ENCODE measurements at places on chromosomes 1 and 21.

- DNase-seq = no peak
These were observed 22.3 kb downstream of the PABPC4 start for GRCh38 chr1:39554277-39554676.

- DNase-seq = no peak
These were observed 52.1 kb upstream of the LAPTM5 start for GRCh38 chr1:30809514-30810263.

- DNase-seq = no peak
These were observed 270.9 kb downstream of the LMO4 start for GRCh38 chr1:87599569-87599968.

- no peak for DNase-seq
These were observed at the start of gene HSD11B1 for GRCh38 chr1:209704584-209704983. HSD11B1 (plus strand) TSS chr1:209704846; CDS start chr1:209704943, 97 bp downstream.

- DNase-seq = no peak
These were observed 7.3 kb downstream of the OR2M5 start for GRCh38 chr1:248152056-248152827.

DNA sequence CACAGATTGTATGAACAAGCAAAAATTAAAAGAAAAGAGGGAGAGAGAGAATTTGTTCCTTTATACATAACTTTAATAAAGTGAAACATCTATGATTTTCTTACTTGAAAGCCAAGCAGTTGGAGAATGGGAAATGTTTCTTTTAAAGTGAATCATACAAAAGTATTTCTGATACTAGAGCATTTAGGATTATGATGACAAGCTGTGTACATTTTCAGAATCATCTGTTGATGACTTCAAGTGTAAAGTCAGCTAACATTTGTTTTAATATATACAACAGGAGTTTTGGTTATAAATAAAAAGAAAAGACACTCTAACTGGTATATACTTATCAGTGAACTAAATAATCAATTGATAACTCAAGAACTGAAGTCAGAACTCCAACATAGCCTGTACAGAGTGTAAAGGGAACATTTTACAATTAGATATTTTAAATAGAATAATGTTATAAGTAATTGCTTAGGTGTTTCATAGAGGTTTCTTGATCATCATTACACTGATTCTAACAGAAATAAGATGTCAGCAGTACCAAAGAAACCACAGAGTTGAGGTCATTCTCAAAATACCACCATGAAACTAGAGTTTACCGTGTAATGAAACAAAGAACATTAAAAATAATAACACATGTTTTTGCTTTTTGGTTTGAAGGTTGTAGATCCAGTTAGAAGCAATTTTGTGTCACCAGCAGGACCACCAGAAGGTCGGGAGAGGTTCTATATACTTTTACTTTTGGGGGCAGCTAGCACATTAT lies 103.4 kb downstream of the COL24A1 start:
- DNase-seq = no peak

GRCh38 chr1:61138921-61139774 lies 56.8 kb downstream of the NFIA start:
- DNase-seq = no peak

DNA sequence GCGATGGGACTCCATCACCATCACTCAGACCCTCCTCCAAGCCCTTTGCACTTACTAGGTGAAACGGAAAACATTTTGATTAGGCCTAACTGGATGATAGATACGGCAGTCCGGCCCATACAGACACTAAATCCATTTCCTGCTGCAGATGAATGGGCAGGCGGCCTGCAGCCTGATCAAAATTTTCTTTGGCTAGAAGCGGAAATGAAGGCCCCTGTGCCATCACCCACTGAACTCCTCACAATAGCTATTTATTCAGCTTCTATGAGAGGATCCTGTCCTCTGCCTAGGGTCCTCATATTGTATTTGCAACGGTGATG lies 200.5 kb downstream of the OMA1 start:
- no peak for DNase-seq

DNA sequence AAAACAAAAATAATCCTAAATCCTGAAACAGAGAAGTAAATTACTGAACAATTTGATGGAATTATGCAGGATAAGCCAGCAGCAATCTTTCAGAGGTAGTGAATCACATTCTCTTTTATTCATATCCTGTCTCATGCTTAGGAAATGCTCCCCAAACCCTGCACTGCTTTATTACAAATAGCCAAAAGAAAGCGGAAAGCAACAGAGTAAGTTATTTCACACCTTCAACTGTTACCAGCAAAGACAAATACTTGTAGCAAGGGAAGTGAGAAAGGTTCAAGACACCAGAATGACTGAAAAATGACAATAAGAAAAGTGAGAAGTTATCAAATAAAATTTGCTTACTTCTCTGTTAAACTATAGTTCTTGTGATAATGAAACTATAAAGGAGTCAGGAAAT lies 6.2 kb downstream of the ZRANB2 start:
- no peak for DNase-seq

GRCh38 chr1:95641386-95641785 lies 407.4 kb downstream of the RWDD3 start:
- DNase-seq = no peak

DNA sequence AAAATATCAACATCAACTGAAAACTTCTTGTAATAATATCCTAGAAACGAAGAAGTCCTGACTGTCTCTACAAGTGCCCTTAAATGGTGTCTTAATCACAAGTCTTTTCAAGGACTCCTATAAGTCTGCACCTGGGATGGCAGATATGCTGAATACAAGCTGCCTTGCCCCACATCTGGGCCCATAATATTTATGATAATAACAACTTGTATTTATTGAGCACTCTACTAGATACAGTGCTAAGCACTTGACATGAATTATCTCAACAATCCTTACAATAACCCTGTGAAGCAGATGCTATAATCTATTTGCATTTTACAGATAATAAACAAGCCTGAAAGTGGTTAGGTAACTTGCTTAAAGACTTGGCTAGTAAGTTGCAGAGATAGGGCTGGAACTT lies 78.0 kb upstream of the ZNF648 start:
- DNase-seq = no peak

- no peak for DNase-seq
These were observed 169.7 kb downstream of the ATG4C start for GRCh38 chr1:62953633-62954032.

- no peak for DNase-seq
These were observed 13.5 kb upstream of the IKBKE start for GRCh38 chr1:206456577-206457370.

GRCh38 chr1:159898527-159898926 lies 1.4 kb downstream of the CFAP45 start:
- peak; percentile 34 for DNase-seq

DNA sequence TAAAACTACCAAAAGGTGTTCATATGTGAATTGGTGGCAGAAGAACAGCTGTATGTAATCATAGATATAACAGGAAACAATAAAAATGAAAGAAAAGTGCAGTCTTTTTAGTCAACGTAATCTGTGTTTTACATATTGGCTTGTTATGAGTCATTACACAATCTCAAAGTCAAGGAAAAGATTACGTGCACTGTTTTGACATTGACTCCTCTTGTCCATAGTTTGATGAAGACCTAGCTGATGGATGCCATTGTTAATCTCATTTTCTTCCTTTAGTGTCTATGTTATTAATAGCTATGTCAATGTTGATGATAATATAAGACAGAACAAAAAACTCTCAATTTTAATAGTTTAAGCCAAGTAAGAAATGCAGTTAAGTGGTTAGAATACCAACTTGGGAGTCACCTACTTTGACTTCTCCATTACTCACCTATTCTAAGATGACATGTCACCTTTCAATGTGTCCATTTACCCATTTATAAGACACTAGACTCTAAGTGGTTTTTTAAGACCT lies 84.5 kb upstream of the SAMSN1 start:
- DNase-seq = no peak

DNA sequence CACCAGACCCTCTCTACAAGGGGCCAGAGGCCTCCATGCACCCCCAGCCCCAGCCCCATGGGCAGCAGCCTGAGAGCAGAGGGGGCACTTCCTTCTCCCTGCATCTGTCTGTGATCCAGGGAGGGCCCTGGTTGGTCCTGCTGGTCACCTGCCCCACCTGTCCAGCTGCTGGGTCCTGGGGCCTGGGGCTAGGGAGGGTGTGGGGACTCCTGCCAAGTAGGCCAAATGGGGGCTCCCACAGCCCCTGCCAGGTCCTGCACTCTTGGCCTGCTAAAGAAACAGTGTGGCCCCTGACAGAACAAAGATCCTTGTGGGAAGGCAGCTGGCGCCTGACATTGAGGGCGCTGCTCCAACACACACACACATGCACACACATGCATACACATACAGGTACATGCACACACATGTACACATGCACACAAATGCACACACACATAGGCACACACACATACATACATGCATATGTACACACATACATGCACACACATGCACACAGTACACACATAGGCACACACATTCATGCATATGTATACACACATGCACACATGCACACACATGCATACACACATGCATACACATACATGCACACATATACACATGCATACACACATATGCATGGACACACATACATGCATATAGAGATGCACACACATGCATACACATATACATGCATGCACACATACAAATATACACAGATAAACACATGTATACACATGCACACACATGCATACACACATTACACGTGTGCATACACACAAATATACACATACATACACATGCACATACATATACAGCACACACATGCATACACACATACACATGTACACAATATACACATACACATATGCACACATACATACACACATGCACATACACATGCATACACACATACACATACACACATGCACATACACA lies 49.9 kb downstream of the TRPM2 start:
- no peak for DNase-seq

GRCh38 chr1:167794043-167794442 lies 72.3 kb downstream of the MPZL1 start:
- no peak for DNase-seq

- no peak for DNase-seq
These were observed 462.4 kb upstream of the RGS18 start for GRCh38 chr1:191695865-191696264.

- DNase-seq = no peak
These were observed 166.5 kb downstream of the PRDM16 start for GRCh38 chr1:3235496-3235895.
